ENCODE measurements at places on chromosomes 11 and 22.

DNA sequence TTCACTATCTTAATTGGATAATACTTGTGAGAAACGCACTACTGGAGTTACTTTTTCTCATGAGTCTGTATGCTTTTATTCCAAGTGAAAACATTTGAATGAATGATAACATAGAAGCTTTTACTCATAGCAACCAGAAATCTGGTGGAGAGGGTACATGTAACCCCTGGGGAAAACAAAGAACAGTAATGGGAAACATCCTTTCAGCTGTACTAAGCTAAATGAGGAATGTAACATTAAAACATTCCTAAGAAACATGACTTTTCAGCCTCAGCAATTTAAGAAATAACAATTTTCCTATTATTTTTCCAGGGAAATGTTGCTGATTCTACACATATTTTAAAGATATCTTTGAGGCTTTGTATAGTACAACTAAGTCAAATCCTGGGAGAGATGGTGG, 97.2 kb upstream of the CEP126 start:
- peak; percentile 22 for DNase-seq

DNA sequence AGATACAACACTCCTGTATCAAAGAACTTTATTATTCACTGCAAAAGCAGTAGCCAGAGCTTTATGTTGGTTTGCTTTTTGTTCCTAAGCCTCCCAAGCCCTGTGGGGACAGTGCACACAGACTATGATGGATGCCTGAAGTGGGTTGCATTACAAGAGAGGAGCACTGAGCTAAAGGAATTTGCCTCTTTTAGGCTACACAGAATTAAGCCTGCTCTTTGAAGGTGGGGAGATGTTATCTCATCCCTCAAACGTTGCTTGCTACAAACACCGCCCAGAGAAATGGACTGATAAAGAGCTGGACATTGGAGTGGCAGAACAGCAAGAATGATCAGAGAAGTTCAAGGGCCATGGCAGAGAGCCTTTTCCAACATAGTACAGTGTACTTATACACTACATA, 2.5 kb upstream of the POGLUT3 start:
- no peak for DNase-seq

- no peak for DNase-seq
Observed at GRCh38 chr22:19888131-19888746, 33.6 kb upstream of the GNB1L start.

GRCh38 chr11:14644226-14645014, 816 bp downstream of the PDE3B start:
- peak; percentile 37 for DNase-seq

- no peak for DNase-seq
Observed at GRCh38 chr22:30310881-30311771, 15.6 kb downstream of the TBC1D10A start.

- peak; percentile 53 for DNase-seq
Observed at GRCh38 chr11:118608360-118609227, 1.2 kb downstream of the PHLDB1 start.
